HCT116 (cell line): ENCODE measurements at places on chromosomes 3 and 15. TPM values are rescaled to one million over a fixed set of nuclear protein-coding genes. Genes with fewer than 3 reads are reported as not detected.

Gene LRRC34
- not detected for total RNA-seq

GRCh38 chr15:37516621-37517020, 416.3 kb upstream of the MEIS2 start:
- DNase-seq, result no peak
- no peaks in the 10 kb centered on the region for H3K36me3 ChIP-seq
- no peaks in the 10 kb centered on the region for H3K4me1 ChIP-seq
- H3K27me3 ChIP-seq, result 0 out of 2 replicates have a peak, but pooled peaks cover 3% of the 10 kb centered on the region

Gene PLA1A
- not detected for total RNA-seq

Gene AHSG
- total RNA-seq, result 1.6 TPM

DNA sequence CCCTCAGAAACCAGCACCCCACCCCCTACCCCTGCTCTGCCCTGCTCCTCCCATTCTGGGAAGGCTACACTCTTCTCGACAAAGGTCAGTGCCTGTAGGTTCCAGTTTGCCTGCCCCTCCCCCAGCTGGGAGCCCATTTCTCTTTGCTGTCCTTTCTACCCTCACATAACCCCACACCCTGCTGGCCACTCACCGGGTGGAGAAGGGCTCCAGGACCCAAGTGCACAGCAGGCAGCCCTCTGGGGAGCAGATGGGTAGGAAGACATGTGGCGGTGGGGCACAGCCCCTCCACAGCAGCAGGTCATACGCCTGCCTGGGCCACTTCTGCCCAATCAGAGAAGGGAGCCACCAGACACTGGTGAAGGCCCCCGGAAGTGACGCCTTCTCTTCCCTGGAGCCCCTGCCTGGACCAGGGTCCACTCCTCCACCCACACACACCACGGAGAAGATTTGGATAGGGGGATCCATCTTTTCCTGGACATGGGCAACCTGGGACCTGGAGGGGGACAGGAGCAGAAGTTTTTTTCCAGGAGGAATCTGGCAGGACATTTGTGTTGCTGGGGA, at the start of gene THPO:
Gene THPO (minus strand): TSS at position 326 of the 564 bp plus-strand sequence. CDS start 1,948 bp downstream, outside the sequence.
- DNase-seq, result no peak
- no peak within 1 kb of the TSS for H3K4me3 ChIP-seq
